Endothelial cell of umbilical vein (primary cell): ENCODE measurements at places on chromosomes 5 and 9. TPM values are rescaled to one million over a fixed set of nuclear protein-coding genes. Genes with fewer than 3 reads are reported as not detected.
A peak's percentile ranks its signal among the peaks of the same experiment; 100 is the strongest.

Gene FBP2
- not detected in 2 replicates for polyA plus RNA-seq

Gene OMD
- not detected in 2 replicates for polyA plus RNA-seq

Gene MAST4
- 40.2 and 42.9 TPM in 2 replicates for polyA plus RNA-seq

Gene PCDHGC5
- 0.21 and 0.48 TPM in 2 replicates for polyA plus RNA-seq

Gene PCDHGA3
- 0.88 and 1.2 TPM in 2 replicates for polyA plus RNA-seq

Gene PDE6A
- not detected in 2 replicates for polyA plus RNA-seq

Gene GCNT4
- polyA plus RNA-seq: not detected in 2 replicates

Gene DMRTA1
- polyA plus RNA-seq: 0.14 and 0.19 TPM in 2 replicates

Gene PCDHA9
- polyA plus RNA-seq: 0.03 TPM in 1 of 2 replicates, not detected in the other

DNA sequence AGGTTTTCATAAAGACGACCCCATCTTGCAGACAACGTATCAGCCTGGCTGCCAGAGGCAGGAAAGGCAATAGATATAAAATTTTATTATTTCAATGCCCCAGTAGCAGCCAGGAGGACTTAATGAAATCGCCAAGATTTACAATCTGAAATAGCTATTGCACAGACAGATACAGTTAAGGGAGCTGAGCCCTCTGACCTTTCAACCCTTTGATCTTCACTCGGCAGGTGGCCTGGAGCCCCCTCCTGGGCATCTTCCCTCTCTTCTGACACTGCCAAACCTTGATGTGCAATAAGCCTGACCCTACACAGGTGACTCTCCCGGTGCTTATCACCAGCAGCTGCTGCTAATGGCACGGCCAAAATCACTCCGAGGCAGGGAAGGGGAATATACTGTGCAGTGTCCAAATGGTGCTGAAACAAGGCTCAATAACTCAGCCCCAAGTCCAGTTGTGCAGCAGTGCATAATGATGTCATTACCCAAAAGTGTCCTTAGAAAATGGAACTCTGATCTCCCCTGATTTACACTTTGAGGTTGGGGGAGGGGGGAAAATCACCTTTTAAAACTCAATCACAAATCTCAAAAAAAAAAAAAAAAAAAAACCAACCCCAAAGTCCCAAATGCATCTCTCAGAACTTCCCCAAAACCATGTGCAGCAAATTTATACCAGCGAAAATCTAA, 242.0 kb downstream of the CRB2 start:
- DNase-seq: no peak

- no peak for DNase-seq
These were observed 139.5 kb upstream of the RAPGEF1 start for GRCh38 chr9:131879181-131879910.

DNA sequence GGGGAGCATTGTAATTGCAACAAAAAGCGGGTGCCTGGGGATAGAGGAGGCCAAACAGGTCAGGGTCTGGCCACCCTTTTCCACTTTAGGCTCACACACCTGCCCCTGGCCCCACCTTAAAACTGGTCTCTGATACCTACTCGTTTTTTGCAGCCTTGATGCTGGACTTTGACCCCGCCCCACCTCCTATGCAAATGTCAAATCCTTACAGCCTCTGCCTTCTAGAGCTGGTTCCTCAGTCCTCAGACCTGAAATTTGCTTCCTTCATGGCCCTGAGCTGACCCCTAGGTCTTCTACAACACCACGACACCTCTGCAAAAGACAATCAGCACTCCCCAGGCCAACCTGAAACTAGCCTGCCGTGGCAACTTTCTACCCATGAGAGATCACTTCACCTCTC, 37.7 kb downstream of the SMIM23 start:
- no peak for DNase-seq

DNA sequence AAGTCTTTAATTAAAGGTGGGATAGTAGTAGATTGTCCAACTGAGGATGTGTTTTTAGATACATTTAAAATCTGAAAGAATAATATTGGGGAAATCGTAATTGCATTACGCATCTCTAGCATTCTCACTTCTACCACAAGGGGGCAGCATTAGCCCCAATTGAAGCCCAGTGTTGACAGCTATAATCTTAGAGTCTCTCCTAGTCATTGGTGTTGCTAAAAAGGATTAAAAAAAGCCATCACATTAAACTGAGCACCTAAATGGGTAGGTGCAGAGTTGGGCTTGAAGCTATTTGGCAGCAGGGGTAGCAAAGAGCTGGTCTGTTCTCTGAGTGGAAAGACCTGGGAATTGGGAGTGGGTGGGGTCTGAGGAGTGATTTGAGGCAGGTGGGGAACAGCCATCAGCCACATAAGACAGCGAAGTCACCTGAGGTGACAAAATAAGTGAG, 177.2 kb downstream of the OSTF1 start:
- DNase-seq: peak; percentile 52

DNA sequence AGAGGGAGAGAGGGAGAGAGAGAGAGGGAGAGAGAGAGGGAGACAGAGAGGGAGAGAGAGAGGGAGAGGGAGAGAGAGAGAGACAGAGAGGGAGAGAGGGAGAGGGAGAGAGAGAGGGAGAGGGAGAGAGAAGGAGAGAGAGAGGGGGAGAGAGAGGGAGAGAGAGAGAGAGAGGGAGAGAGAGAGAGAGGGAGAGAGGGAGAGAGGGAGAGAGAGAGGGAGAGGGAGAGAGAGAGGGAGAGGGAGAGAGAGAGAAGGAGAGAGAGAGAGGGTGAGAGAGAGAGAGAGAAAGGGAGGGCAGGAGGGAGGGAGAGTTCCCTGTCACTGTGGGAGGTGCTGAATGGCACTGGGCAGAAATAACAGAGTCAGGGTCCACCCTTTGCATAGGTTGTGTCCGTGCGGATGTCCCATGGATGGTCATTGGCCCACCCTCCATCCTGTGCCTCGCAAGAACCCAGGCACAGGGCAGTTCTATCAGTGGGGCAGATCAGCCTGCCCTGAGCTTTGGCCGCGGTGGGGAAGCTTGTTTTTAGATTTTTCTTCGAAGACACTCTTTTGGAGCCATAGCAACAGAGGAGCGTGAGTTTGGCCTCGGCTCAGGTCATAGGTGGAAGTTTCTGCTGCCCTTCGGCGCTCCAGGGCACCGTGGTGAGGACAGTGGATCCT, 30.1 kb downstream of the ADAMTSL2 start:
- DNase-seq: no peak

GRCh38 chr9:68966496-68966944, 47.4 kb downstream of the PRKACG start:
- DNase-seq: no peak

DNA sequence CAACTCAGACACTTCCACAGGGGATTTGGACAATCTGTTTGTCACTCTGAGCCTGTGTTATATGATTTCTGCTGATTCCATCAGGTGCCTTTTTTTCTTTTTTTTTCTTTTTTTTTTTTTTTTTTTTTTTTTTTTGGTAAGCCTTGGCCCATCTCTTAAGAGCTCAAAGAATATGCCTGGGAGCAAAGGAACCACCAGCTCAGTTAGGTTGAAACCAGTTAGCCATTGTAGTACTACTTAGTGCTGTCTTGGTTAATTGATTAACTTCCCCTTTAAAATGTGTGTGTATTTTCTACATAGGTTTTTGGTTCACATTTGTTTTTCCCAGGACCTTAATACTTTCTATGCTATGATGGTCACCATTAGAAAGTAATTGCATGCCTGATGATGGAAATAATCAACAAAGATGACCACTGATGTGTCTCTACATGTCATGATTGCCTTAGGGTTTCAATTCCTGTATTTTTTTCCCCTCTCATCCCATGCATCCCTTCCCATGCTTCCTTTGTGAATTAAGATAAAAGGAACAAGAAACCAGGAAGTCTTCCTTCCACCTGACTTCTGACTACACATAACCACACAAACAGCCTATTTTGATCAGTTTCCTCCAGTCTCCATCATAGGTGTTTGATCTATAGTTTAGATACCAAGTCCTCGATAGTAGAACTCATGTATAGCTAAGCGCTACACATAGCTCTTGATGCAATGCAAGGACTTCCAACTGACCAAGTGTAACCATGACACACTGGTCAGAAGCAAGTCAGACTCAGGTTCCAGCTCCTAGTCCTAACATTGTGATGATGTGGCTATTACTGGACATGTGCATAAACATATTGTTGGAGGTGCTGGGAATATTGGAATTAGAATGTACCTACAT, 306.1 kb downstream of the EFNA5 start:
- DNase-seq: no peak

GRCh38 chr9:90095682-90096081, 490.9 kb downstream of the GADD45G start:
- no peak for DNase-seq

DNA sequence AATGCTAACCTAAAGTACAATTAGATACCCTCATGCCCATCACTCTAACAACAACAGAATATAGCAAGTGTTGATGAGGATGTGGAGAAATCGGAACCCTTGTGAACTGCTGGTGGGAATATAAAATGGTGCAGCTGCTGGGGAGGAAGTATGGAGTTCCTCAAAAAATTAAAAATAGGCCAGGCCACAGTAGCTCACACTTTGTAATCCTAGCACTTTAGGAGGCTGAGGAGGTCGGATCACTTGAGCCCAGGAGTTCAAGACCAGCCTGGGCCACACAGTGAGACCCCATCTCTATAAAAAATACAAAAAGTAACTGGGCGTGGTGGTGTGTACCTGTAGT, 18.0 kb upstream of the MRNIP start:
- no peak for DNase-seq

DNA sequence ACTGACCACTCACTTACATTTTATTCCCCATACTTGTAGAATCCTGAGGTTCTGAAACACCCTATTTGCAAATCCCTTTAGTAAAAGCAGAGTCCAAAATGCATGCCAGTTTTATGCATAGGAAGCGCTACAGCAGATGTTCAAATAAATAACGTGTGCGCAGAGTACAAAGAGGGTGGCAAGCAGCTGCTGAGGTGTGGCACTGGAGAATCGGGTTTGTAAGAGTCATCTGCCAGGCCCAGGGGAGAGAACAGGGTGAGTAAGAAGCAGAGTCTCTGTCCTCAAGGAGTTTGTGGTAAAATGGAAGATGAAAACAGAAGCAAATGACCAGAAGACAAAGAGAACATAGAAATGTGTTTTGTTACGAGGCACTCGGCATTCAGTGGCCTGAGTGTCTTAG, 288.8 kb downstream of the GLIS3 start:
- no peak for DNase-seq

DNA sequence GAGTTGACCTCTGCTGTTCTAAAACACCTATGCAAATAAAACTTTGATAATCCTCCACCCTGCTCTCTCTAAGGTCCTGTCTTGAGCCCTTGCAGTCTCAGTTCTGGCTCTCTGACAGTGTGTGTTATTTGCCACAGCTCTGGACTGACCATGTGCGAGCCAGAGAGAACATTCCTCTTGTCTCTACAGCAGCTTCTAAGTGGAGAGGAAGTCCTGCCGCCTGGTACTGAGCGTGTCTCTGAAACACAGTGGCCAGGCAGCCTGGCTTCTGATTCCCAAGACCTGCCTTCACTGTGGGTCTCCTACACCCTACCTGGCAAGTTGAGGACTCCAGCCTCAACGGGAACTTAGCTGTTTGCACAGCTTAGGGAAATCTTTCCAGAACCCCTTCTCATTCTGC, 61.6 kb downstream of the ENTREP1 start:
- no peak for DNase-seq

GRCh38 chr5:545641-546375, 21.6 kb upstream of the SLC9A3 start:
- no peak for DNase-seq

DNA sequence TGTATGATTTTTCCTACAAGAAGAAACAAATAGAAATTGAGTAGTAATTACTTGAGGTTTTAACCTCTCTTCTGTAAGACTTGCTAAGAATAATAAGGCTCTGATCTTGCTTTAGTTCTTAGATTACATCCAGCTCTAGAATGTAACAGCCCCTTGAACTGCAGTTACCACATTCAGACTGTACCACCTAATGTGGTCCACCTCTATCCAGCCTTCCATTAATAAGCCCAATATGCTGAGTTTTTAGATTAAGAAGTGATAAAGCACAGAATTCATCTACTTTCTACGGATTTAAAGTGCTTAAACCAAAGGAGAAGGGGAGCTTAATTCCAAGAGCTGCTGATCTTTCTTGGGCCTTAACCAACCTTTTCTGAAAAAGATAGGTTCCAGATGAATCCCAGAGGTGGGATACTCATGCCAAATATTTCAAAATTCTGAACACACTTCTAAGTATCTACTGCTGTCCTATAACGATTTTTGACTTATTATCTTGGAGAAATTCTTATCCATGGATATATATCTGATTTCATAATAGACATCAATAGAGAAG, 131.5 kb downstream of the ZNF608 start:
- DNase-seq: no peak

- DNase-seq: no peak
These were observed 30.2 kb downstream of the MAML1 start for GRCh38 chr5:179762781-179763176.

GRCh38 chr5:124301850-124302249, 444.6 kb downstream of the ZNF608 start:
- DNase-seq: no peak

DNA sequence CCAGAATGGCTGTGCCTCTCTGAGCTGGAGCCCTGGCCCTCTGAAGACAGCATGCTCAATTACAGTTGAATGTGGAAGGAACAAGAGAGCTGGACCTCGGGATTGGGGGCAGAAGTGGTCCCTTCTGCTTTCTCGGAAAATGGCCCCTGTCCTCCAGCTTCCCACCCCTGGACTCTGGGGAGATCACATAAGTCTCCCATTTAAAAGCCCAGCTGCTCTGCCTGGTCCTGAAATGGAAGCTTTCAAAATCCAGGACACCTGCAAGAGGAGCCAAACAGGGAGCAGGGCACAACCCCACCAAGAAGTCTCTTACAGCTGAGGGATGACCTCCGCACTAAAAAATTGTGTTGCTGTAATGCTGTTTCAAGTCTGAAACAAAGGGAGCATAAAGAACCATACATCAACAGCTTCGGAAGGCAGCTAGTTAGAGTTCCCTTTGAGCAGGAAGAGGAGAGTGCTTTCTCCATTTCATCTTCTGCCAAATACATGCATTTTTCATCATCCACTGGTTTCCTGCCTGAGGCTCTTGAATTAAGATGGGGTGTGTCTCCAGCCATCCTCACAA, 48.2 kb downstream of the TGFBI start:
- DNase-seq: no peak

GRCh38 chr9:14888875-14889274, 21.4 kb downstream of the FREM1 start:
- DNase-seq: no peak

- peak; percentile 60 for DNase-seq
These were observed 318.3 kb downstream of the CHSY3 start for GRCh38 chr5:130222573-130222972.

- no peak for DNase-seq
These were observed 65.9 kb downstream of the CYFIP2 start for GRCh38 chr5:157331807-157332206.

DNA sequence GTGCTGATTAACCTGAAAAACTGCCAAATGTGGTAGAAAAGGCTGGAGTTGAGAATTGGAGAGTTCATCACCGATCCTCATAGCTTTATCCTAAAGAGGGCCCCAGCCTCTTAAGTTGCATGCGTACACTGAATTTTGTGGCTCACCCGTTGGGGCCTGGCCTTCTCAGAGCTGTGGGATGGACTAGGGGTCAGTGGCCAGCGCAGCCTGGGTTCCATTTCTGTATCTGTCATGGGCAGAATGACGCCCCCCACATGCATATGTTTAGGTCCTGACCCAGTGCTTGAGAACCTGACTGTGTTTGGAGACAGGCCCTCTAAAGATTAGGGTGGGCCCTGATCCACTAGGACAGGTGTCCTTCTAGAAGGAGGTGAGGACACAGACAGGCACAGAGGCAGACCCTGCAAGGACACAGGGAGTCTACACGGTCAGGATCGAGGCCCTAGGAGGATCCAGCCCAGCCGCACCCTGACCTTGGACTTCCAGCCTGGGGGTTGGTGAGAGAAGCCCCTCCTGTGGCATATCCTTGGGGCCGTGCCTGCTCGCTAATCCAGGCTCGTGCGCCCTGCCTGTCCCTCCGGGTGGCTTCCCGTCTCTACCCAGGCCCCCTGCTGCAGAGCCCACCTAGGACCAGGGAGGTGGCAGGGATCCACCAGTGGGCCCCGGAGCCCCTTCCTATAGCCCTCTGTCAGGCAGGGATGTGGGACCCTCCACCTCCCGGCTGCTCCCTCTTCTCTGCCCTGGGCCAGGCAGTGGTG, 32.2 kb downstream of the NDUFS6 start:
- DNase-seq: no peak
